ENCODE measurements at places on chromosomes 11 and 22.

- no peak for DNase-seq
Measured at GRCh38 chr22:42939941-42940653, 74.9 kb downstream of the PACSIN2 start.

DNA sequence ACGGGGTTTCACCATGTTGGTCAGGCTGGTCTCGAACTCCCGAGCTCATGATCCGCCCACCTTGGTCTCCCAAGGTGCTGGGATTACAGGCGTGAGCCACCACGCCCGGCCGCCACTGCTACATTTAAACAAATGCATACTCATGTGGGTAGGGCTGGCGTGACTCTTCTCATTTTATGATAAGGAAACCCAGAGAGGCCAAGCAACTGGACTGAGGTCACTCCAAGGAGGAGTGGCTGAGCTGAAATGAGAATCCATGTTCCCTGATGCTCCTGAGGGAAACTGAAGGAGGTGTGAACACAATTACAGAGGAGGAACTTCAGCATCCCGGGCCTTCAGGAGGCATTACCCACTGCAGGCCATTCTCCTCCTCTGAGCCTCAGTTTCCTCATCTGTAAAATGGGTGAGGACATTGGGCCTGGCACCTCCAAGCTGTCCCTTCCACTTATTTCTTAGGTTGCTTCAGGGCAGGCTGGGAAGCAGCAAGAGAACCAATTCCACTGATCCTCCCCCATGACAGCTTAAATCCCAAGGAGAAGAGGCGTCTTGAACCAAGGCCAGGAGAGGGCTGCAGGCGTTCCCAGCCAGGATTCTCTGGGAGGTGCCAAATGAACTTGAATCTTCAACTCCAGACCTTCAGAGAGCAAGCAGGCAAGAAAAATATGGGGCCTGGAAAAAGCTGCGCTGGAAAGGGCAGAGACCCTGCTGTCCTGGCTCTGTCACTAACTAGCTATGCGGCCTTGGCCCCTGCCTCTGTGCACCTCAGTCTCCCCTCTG, 2.9 kb downstream of the TST start:
- DNase-seq: no peak

DNA sequence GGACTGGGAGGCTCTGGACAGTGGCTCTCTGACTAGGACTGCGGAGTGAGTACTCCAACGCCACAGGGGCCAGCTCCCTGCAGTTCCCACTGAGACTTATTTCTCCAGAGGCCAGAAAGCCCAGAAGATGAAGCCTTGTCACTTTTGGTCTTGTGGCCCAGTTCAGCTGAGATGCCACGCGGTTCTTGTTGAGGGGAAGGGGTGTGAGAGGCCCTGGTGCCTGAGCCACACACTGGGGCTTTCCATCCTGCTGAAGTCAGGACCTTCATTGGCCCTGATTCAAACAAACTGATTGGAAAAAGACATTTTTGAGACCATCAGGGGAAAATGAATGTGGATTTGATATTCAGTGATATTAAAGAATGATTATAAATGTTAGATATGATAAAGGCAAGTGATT, 73.6 kb downstream of the UBASH3B start:
- no peak for DNase-seq

GRCh38 chr11:43969543-43969942, 27.1 kb downstream of the C11orf96 start:
- DNase-seq: no peak

DNA sequence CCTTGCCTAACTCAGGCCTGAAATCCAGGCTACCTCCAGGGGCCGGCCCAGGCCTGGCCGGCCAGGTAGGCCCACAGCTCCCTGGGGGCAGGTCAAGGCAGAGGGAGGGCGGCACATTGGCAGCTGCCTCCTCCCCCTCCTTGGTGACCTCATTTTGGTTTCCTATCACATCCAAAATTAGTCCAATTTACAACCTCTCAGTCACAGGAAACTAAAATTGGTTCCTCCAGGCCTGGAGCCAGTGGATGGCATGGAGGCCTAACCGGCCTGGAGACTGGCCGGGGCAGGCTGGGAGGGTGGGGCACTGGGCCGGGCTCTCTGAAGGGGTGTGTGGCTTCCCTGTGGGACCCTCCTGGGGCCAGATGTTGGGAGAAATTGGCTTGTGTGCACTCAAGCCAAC, 35.9 kb downstream of the LRRC10B start:
- DNase-seq: no peak

DNA sequence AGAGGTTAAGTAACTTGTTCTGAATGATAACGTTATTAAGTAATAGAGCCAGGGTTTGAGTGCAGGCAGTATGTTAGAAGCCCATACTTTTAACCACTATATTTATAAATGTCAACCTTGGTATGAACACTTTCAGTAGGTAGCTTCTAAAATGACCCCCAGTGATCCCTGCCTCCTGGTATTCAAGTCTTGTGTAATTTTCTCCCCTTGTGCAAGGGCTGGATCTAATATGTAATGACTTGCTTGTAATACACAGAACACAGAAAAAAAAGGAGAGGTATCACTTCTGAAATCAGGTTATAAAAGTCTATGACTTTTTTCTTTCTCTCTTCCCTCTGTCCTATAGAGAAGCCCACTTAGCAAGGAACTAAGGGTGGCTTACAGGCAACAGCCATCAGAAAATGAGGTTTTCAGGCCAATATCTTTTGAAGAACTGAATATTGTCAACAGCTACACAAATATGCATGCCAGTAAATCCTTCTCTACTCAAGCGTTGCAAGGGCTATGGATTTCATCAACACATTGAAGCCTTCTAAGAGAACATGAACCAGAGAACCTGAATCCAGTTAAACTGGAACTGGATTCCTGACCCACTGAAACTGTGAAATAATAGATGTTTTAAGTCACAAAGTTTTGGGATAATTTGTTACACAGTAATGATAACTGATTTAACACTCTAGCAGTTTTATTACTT, 712.3 kb downstream of the METTL15 start:
- DNase-seq: no peak

GRCh38 chr11:12998336-12998735, 10.8 kb upstream of the RASSF10 start:
- no peak for DNase-seq

DNA sequence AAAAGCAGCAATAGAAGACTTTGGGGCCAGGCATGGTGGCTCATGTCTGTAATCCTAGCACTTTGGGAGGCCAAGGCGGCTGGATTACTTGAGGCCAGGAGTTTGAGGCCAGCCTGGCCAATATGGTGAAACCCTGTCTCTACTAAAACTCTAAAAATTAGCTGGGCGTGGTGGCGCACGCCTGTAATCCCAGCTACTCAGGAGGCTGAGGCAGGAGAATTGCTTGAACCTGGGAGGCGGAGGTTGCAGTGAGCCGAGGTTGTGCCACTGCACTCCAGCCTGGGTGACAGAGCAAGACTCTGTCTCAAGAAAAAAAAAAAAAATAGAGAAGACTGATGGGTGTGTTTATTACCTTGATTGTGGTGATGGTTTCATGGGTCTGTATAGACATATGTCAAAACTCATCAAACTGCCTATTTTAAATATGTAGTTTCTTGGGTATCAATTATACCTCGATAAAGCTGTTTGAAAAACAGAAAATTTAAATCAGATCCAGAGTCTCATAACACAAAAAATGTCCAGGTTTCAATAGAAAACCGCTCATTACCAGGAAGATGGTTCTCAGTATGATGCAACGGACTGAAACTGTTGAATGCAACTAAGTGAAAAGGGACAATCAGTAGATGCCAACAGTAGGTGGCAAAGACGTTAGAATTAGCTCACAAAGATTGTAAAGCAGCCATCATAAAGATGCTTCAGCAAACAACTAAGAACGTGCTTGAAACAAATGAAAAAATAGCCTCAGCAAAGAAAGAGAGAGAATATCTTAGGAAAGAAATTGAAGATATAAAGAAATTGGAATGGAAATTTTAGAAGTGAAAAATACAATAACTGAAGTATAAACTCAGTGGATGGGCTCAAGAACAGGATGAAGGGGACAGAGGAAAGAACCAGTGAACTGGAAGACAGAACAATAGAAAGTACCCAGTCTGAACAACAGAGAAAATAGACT, 33.1 kb upstream of the SEPTIN5 start:
- DNase-seq: no peak

DNA sequence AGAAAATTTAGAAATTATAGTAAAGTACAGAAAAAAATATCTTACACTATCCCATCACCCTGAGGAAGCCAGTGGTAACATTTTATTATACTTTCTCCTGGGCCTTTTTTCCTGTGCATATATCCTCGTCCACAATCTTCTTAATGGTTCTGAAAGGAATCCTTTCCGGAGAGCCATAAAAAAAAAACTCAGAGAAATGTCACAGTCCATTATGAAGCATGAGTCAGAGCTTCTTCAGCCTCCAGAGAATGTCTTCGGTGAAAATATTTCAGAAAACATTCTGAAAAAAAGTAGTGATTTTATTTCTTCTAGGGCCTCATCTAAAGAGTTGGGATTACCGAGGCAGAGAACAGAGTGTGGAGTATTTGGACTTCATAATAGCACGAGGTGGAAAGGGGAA, 163.4 kb downstream of the INSC start:
- no peak for DNase-seq

DNA sequence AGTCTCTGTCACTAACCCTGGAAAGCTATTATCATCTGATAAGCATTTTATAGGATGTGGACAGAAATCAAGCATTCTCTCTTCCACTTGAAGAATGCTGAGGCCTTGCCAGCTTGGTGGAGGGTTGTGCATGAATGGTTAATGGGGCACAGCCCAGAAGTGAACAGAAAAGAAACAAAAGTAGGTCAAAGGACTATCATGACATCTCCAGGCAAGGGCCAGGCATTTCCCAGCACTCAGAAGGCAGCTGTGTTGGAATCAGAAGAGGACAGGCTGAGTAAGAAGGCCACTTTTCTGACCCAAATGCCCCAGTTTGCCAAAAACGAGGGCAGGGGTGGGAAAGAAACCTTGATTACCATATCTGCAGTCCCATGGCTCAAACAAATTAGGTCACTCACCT, 12.4 kb downstream of the TENM4 start:
- no peak for DNase-seq

DNA sequence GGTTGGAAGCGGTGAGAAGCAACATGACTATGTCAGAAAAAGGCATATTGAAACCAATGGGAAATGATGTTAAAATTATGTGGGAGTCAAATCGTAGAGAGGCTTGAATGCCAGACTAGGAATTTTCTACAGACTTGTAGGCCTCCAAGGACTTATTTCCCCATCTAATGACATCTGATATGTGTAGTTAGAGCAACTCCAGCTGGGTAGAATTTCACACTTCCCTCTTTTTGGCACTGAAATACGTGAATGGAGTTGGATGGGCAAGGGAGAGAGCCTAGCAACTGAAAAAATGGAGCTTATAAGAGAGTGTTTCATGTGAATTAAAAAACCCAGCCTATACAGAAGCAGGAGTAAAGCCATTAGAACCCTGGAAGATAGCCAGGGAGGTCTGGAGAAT, 304.2 kb downstream of the INSC start:
- no peak for DNase-seq

GRCh38 chr11:2578929-2579270, 120.9 kb downstream of the KCNQ1OT1 start:
- DNase-seq: no peak

DNA sequence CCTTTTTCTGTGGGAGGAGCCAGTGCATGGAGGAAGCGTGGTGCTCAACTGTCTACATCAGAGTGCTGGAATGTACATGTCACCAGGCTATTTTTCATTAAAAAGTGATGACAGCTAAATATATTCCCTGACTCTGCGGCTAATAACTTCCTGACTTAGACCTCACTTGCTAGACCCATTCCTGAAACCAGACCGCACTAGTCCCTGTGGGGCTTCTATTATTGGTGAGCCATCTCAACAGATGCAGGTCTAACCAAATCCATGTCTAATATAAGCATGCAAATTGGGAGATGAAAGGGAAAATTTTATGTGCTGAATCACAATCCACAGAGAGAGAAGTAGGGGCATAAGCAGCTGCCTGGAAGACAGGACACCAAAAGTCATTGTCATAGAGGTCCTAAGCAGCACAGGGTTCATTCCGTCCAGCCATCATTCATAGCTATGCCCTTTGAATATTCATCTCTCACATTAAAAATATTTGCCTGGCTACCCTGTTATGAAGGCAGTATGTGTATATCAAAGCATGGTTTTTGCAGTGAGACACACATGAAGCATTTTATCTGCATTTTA, 110.9 kb upstream of the BLID start:
- no peak for DNase-seq

DNA sequence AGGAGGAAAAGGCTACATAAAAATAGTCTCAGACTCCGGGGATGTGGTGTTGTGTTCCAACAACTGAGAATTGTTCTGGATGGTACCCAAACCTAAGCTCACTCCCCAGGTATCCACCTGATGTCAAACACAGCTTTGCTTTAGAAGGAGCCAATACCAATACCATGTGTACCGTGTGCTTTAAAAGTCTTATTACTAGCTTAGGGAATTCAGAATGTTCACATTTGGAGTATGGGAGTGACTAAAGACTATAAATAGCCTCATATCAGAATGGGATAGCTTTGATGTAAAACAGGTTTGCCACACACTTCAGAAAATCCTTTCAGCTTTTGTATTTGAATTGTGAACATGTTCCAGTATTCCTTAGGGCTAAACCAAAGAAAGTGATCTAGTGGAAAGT, 248.7 kb upstream of the ARHGAP42 start:
- DNase-seq: no peak

DNA sequence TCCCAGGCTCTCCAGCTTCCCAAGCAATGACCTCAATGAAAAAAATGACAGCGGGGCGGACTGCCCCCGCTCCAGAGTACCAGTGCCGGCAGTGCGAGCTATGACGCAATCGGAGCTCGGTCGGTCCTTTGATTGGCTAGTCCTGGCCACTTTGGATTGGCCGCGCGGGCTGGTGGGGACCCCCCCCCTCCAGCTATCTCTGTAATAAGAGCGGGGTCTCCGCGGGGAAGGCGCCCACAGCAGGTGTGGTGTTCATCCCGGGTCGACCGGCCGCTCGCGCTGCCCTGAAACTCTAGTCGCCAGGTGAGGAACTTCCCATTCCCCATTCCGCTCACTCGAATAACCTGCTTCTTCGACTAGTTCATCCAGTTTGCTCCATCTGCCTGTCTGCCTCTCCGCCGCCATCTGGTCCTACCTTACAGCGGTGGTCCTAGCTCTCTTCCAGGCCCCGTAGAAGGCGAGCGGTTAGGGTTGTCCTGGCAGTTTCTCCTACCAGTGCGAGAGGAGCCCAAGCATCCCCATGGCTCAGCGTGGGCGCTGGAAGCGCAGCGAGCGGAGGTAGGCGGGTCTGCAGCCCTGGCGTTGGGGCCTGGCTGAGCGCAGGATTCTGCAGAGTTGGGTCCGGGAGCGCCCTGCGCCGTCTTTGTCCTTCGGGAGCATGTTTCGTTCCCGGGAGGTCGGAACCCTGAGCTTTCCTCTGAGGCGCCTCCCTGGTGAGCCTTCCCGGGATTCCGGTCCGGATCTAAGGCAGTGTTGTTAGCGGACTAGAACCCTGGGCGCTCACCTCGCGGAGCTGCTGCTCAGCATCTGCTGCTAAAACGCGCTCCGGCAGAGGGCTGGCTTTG, at the start of gene CALCB:
TSS of gene CALCB (plus strand) at position 233 of the 845 bp plus-strand sequence. CDS start 1,126 bp downstream, outside the sequence.
- DNase-seq: peak; percentile 25

GRCh38 chr11:83159902-83160865, 3.3 kb downstream of the PCF11 start:
- DNase-seq: peak; percentile 9

- no peak for DNase-seq
Measured at GRCh38 chr22:37703906-37704305, 7.1 kb downstream of the TRIOBP start.

GRCh38 chr11:131428853-131429252, 58.4 kb downstream of the NTM start:
- no peak for DNase-seq

- no peak for DNase-seq
Measured at GRCh38 chr11:113567097-113567496, 91.9 kb upstream of the DRD2 start.

GRCh38 chr11:71342951-71343827, 90.8 kb upstream of the SHANK2 start:
- DNase-seq: no peak
